ENCODE measurements at places on chromosomes 13 and 19.

DNA sequence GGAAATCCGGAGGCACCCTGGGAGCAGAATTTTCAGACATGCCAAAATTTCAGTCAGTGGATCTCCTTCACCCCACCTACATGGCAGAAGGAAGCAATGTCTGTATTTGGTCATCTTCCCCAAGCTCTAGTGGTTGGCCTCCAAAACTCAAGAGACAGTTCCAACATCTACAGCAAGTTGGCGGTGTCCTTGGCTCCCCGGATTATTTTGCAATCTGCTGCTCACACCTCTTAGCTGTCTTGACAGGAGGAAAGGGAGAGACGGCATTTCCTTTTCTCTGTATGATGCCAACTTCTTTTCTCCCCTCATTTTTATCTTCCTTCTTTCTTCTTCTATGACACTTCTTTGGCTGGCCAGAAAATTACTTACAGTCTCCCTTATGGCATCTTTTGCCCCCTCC lies 159.9 kb downstream of the SUCLA2 start:
- DNase-seq, result no peak

DNA sequence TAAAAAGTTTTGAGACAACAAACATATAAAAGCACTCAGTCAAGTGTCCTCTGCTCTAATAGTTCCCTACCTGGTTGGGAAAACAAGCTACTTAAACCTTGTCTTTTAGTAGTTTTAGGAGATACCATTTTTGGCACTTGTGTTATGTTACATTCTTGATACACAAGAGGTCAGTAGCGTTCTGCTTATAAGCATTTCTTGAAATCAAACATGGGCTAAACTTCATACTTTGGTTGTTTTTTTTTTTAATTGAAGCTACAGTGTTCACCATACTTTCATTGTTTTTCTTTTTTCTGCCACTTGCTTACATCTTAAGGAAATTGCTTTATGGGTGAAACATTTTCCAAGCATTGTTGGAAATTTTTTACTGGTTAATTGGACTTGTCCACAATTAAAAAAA lies 12.9 kb downstream of the NHLRC3 start:
- no peak for DNase-seq

GRCh38 chr13:51645154-51645650 lies 60.9 kb downstream of the WDFY2 start:
- no peak for DNase-seq

DNA sequence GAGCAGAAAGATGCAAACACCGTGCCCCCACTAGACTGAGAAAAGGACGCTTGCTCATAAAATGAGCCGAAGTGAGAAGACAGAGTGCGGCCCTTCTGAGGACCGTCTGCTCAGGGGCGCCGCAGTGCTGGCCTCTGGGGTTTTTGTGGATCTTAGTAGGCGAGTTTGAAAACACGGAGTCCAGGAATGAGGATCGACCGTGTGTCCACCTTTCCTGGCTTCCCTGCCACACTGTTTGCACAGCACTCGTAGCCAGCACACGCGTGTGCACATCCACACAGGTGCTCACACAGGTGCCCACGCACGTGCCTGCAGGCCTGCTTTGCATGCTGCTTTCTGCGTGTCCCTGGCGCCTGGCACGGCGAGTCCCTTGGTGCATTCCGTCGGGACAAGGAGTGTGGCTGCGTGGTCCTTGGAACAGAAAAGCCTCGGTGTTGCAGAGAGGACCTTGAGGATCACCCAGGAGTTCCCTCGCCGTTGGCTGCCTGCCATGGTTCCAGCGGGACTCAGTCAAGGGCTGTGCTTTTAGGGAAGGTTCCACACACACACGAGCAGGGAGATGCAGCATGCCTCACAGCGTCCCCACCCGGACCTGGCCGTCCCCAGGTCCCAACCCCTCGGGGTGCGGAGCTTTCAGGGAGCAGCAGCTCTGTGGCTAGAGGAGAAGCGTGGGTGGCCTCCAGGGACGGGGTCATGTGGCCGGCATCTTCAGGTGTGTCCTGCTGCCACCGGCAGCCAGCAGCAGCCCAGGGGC lies 10.1 kb upstream of the ZNF554 start:
- DNase-seq, result no peak
